ENCODE measurements at places on chromosomes 11 and 22. TPM values are rescaled to one million over a fixed set of nuclear protein-coding genes. Genes with fewer than 3 reads are reported as not detected.

DNA sequence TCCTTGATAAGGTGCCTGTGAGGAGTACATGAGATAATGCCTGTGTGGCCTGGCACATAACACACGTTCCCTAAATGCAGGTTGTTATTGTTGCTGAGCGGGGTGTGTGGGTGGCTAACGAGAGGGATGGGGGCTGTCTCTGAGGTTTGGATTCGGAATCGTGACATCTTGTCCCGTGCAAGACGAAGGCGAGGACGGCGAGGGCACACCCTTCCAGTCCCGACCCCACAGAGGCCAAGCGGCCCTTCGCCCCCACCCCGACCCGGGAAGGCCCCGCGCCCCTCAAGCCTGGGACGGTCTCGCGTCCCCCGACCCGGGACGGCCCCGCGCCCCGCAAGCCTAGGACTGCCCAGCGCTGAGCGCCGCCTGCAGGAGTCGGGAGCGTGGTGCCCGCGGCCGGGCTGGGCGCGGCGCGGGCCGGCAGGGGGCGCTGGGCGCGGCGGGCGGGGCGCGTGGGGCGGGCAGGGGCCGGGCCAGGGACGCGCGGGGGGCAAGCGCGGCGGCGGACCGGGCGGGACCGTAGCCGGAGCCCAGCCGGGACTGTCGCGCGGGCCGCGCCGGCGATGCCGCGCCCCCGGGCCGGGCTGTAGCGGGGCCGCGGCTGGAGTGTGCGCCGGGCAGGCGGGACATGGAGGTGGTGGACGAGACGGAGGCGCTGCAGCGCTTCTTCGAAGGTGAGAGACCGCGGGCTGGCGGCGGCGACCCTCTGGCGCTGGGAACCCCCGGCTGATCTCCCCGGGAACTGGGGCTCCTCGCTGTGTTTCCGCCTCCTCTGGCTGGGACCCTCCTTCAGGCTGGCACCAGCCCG lies at the start of gene MYRF:
Gene MYRF, plus strand, starts transcription at position 520 of the 808 bp plus-strand sequence. Its CDS starts 109 bp downstream, at position 629.
- no peak for DNase-seq

GRCh38 chr22:48262596-48263430 lies 1500.4 kb downstream of the TBC1D22A start:
- no peak for DNase-seq

The CD3E gene
- 0.66 TPM for total RNA-seq

The TUT1 gene
- 7.7 TPM for total RNA-seq
